ENCODE measurements at places on chromosomes 6 and 20.

- DNase-seq = no peak
Observed at GRCh38 chr6:53479871-53480270, 65.0 kb downstream of the GCLC start.

GRCh38 chr20:50292591-50293283 is 102.1 kb downstream of the CEBPB start:
- no peak for DNase-seq

DNA sequence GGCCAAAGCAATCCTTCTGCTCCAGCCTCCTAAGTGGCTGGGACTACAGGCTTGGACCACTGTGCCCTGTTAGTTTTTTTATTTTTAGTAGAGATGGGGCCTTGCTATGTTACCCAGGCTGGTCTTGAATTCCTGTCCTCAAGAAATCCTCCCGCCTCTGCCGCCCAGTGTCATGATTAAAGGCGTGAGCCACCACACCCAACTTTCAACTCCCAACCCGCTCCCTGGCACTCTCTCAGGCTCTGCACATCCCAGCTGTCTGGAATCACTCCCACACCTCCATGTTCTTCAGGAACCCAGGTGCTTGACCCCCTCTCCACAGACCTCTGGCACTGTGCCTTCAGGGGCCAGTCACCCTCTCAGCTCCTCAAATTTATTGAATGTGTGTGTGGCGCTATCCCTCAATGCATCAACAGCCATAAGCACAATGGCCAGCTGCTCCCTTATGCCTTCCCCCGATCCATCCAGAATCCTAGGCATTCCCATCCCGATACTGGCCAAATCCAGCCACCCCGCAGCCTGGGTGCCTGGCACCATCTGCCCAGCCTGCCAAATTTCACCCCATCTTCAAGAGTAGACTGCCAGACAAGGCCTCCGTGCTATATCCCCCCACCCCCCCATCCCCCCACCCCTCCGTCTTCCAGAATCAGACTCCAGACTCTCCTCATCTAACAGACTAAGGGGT is 647 bp upstream of the POU5F1 start:
- no peak for DNase-seq

- no peak for DNase-seq
Observed at GRCh38 chr20:44583157-44583556, 778 bp downstream of the PKIG start.

GRCh38 chr20:50895111-50895830 is 36.0 kb downstream of the ADNP start:
- no peak for DNase-seq

DNA sequence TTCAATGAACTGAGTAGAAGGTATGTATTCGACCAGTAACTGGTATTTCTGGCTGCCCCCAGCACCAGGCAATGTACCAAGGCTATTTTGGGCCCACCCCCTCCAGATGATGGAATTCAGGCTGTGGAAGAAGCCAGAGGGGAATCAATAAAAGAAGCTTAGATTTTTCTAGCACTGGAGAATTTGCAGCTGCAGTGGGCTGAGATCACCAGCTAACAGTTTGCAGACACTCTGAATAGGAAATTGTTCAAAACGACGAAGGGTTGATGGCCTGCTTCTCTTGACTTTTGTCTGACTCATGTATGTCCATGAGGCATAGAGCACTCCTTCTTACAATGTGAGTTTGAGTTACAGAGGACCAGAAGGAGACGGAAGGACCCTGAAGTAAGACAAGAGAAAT is 32.4 kb upstream of the FBXO9 start:
- DNase-seq = no peak

GRCh38 chr6:29201966-29202365 is 31.3 kb downstream of the OR2J2 start:
- DNase-seq = no peak

DNA sequence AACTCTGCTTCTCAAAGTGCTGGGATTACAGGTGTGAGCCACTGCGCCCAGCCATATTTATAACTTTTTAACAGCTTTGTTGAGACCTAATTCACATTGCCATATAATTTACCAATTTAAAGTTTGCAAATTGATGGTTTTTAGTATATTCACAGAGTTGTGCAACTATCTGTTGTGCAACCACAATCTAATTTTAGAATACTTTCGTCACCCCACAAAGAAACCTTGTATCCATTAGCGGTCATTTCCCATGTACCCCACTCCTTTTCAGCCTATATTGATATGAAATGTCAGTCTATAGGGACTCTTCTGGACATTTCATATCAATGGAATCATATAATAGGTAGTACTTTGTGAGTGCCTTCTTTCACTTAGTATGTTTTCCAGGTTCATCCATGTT is 55.8 kb downstream of the FOXO3 start:
- no peak for DNase-seq

GRCh38 chr6:143232849-143233248 is 172.2 kb downstream of the AIG1 start:
- DNase-seq = no peak

DNA sequence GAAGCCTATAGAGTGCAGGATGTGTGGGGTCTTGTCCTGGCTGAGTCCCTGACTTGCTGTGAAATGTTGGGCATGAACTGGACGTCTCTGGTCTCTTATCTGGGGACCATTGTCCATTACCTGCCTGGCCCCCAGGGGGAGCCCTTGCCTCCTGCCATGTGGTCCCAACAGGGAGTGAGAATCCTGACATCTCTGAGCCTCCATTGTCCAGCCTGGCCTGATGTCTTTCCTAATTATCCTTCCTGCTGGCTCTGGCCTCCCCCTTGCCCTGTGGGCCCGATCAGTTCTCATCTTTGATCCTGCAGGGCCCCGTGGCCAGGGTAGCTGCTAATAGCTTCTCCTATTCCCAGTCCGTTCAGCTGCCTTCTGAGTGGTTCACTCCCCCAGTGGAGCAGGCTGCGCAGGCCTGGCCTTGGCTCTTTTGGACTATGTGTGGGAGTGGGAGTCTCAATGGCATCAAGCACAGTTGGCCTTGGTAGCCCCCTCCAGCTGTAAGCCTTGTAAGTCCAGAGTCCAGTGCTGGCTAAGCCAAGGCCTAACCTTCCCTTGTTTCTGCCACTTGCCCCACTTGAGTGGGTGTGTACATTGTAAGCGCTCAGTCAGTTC is 77.9 kb upstream of the RALY start:
- peak; percentile 33 for DNase-seq

DNA sequence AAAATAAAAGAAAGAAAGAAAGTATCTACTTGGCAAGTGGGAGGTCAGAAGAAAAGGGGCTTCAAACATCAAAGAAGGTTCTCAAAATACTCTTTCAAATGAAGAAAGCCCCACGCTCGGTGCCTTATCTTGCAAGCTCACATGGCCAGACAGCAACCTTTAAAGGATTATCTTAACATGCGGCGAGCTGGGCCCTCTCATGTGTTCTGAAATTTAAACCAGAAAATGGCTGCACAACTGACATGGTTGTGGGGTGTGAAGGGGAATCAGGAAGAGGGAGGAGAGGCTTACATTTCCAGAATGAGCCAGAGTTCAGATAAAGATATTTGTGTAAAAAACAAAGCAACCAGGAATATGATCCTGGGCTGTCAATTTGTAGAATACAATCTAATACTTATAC is 363.1 kb downstream of the PRKN start:
- DNase-seq = no peak

GRCh38 chr20:44711237-44711636 is 3.9 kb upstream of the CCN5 start:
- no peak for DNase-seq

DNA sequence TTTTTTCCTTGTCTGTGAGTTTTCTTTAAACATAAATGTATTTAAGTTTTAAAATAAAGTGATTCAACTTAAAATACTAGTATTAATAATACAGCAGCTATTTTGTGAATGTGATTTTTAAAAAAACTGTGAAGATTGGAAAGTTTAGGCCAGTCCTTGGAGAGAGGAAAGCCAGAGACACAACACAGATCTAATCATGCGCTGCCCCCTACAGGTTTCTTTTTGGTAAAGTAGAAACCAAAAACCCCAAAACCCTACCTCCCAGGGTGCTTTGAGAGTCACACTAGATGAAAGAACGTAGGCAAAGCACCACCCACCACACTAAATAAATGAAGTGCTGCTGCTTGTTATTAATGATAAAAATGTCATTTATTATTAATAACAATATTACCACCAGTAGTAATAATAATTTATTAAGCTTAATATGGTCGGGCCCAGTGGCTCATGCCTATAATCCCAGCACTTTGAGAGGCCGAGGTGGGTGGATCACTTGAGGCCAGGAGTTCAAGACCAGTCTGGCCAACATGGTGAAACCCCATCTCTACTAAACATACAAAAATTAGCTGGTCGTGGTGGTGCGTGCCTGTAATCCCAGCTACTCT is 33.7 kb downstream of the SLC9A8 start:
- peak; percentile 64 for DNase-seq

GRCh38 chr6:52127957-52128356 is 40.5 kb upstream of the PKHD1 start:
- no peak for DNase-seq

DNA sequence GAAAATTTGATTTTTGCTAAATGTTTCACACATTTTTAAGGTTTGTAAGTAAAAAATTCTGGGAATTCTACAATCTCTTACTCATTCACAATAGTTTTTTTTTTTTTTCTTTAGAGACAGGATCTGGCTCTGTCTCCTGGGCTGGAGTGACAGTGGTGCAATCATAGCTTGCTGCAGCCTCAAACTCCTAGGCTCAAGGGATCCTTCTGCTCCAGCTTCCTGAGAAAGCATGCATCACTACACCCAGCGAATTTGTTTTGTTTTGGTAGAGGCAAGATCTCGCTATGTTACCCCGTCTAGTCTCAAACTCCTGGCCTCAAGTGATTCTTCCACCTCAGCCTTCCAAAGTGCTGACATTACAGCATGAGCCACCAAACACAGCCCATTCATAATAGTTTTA is 232.8 kb downstream of the GJA1 start:
- no peak for DNase-seq

GRCh38 chr6:161327360-161327953 is 53.6 kb upstream of the AGPAT4 start:
- DNase-seq = no peak

- DNase-seq = no peak
Observed at GRCh38 chr6:137241481-137242038, 22.4 kb upstream of the IFNGR1 start.

- DNase-seq = no peak
Observed at GRCh38 chr6:126548300-126548699, 208.4 kb downstream of the CENPW start.

DNA sequence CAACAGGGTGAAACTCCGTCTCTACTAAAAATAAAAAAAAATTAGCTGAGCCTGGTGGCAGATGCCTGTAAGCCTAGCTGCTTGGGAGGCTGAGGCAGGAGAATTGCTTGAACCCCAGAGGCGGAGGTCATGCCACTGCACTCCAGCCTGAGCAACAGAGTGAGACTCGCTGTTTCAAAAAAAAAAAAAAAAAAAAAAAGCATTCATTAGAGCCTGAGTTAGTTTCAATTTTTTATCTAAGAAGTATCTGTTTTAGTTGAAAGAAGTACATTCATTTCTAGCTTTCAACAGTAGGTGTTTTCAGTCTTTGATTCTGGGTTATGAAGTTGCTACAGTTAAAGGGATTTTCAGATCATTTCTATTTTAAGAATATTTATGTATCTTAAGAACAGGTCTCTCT is 42.2 kb downstream of the ZNF292 start:
- no peak for DNase-seq

DNA sequence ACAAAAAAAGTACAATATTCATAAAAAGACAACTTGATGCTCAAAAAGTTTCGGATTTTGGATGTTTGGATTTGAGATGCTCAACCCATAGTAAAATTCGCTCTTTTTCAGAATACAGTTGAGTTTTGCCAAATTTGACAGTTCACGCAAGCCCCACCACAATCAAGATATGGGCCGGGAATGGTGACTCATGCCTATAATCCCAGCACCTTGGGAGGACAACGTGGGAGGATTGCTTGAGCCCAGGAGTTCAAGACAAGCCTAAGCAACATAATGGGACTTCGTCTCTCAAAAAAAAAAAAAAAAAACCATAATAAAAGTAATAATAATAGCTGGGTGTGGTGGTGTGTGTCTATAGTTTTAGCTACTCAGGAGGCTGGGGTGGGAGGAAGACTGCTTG is 51.3 kb downstream of the PHF20 start:
- no peak for DNase-seq

DNA sequence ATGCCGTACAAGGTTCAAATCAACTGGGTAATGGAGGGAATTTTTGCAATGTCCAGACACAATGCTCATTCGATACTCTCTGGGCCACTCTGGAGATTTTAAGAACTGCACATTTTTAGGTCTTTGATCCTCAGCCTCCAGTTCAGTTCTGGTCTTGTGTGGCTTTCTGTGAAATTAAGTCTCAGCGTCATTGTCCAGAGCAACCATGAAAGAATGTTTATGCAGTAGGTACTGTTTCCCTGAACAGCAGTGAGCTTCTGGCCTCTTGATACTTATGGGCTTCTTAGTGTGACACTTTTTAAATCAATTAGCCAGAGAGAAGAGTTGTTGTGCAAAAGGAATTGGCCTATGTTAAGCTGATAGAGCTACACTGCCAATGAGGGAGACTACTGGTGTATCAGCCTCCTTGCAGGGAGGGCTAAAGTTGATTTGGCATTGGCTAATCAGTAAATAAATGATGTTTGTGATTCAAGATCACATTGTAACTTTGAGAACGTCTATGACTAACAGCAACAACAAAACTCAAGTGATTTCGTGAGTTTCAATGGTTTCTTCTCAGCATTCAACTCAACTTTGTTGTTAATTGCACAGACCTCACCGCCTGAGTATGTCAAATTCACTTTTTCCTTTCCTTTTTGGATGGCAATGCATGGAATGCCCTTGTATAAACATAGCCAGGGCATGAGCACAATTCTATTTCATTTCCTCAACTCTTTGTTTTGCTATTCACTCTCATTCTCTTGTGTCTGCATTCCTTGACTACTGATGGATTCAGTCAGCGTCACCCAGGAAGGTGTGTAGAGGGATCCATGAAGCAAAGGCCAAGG is 85.1 kb downstream of the GJA1 start:
- DNase-seq = no peak

GRCh38 chr20:46631874-46632446 is 19.3 kb downstream of the SLC13A3 start:
- DNase-seq = no peak

DNA sequence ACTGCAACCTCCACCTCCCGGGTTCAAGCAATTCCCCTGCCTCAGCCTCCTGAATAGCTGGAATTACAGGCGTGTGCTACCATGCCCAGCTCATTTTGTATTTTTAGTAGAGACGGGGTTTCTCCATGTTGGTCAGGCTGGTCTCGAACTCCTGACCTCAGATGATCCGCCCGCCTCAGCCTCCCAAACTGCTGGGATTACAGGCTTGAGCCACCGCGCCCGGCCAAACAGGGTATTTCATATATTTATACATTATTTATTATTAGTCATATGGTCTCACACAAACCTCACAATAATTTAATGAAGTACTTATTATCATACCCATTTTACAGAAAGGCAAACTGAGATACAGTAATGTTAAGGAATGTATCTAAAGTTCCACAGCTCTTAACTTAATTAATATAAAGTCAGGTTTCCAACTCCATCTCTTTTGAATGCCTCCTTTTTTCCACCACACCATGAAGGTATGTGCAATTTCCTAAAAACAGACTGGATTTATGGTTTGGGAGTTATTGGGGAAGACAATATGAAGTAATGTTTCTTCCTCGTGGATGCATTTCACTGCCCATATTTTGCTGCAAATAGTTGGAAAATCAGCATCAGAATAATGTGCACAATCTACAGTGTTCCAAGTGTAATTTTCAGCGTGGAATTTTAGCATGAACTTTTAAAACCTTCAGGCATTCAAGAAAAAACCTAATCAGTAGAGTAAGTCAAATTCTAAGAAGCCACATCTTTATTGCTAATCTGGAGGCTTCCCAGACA is 65.7 kb downstream of the ZMYND8 start:
- no peak for DNase-seq

Measured in naive thymus-derived CD8-positive, alpha-beta T cell (primary cell).